Chondrocyte (in vitro differentiated cells): ENCODE measurements at places on chromosomes 6 and 20. TPM values are rescaled to one million over a fixed set of nuclear protein-coding genes. Genes with fewer than 3 reads are reported as not detected.

DNA sequence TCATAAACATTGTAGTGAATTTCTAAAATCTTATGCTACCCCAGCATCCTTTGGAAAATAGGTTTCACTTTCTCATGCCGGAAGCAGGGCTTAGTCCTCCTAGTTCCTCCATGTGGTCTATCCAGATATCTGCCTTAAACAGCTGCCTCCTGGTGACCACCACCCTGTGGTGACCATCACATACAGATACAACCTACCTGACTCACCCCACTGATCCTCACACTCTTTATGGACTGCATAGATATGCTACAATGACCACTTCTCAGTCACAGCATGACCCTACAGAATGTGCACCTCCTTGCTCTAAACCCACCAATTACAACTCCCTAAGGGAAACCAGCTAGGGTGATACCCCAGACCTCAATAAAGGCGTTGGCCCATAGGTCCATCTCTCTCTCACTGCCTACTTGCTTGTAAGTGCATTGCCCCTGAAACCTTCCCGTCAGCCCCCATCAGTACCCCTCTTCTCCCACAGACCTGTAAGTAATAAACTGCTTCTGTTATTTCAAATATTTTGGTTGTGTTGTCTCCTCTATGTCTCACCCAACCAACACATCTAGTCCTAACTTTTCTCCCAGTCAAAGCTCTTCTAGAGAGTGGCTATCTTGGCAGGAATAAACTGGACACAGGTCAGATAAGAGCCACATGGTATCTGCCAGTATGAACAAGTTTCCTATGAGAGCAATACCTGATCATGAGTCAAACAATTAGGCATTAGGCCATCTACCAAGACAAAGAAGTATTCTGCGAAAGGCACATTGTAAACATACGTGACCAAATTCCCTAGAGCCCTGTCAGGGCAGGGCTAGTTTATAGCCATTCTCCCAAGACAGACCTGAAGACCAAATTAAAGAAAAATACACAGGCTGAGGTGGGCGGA is 39.4 kb upstream of the PLEKHG1 start:
- H3K36me3 ChIP-seq = no peaks in the 10 kb centered on the region
- DNase-seq = no peak
- no peak overlapping the region for H3K4me3 ChIP-seq
- H3K4me1 ChIP-seq = no peaks in the 10 kb centered on the region

GRCh38 chr6:30480536-30481156 is 8.7 kb upstream of the HLA-E start:
- H3K4me3 ChIP-seq = no peak overlapping the region
- H3K27me3 ChIP-seq = peaks cover 49% of the 10 kb centered on the region

- no peak for DNase-seq
- H3K36me3 ChIP-seq = peaks cover 33% of the 10 kb centered on the region
- H3K4me3 ChIP-seq = no peak overlapping the region
- no peaks in the 10 kb centered on the region for H3K27me3 ChIP-seq
Measured at GRCh38 chr6:31882344-31882743, 3.5 kb upstream of the SLC44A4 start.

GRCh38 chr20:20690676-20691476 is 21.6 kb downstream of the RALGAPA2 start:
- H3K27me3 ChIP-seq = no peaks in the 10 kb centered on the region
- H3K4me1 ChIP-seq = no peaks in the 10 kb centered on the region
- H3K4me3 ChIP-seq = no peak overlapping the region
- H3K27ac ChIP-seq = no peak overlapping the region

- peaks cover 1% of the 10 kb centered on the region for H3K27me3 ChIP-seq
- H3K36me3 ChIP-seq = no peaks in the 10 kb centered on the region
- peaks cover 7% of the 10 kb centered on the region for H3K4me1 ChIP-seq
- DNase-seq = no peak
- H3K4me3 ChIP-seq = no peak overlapping the region
Measured at GRCh38 chr20:3413393-3413889, 6.0 kb upstream of the DNAAF9 start.

DNA sequence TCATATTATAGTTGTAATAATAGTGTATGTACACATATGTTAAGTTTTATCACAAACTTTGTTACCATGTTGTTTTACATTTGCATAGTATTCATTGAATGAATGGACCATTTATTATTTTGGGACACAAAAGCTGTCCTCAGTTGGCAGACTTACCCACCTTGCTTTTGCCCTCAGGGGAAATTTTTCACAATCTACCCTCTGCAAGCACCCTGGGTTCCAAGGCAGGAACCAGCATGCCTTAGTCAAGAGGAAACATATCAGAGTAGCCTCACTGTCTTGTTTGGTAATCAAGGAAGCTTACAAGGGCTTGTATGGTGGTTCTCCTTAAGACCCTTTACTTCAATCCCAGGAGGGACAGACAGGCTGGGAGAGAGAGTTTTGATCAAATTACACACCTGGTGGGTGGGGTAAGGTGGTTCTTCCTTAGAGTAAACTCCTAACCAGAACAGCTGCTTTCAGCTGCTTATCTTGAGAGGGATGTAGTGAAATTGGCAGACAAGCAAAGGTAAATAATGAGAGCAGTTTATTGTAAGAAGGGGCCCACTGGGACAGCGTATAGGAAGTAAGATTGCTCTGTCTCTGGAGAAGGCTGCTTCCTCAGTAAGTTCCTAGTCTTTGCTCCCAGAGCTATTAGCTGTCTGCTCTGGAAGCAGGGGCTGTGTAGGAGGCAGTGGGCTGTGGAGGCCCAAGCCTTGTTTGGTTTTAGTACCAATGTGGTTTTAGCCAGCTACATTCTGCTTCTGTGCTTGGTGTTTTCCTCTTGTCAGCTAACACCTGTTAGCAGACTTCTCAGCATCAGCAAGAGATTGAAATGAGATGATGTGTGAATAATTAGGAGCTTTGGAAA is 31.1 kb downstream of the BRPF3 start:
- no peak overlapping the region for H3K4me3 ChIP-seq
- H3K27ac ChIP-seq = no peak overlapping the region
- no peaks in the 10 kb centered on the region for H3K27me3 ChIP-seq
- H3K36me3 ChIP-seq = peaks cover 59% of the 10 kb centered on the region
- DNase-seq = no peak
- H3K4me1 ChIP-seq = peaks cover 5% of the 10 kb centered on the region

Gene SLC35D3
- not detected in 3 replicates for total RNA-seq

DNA sequence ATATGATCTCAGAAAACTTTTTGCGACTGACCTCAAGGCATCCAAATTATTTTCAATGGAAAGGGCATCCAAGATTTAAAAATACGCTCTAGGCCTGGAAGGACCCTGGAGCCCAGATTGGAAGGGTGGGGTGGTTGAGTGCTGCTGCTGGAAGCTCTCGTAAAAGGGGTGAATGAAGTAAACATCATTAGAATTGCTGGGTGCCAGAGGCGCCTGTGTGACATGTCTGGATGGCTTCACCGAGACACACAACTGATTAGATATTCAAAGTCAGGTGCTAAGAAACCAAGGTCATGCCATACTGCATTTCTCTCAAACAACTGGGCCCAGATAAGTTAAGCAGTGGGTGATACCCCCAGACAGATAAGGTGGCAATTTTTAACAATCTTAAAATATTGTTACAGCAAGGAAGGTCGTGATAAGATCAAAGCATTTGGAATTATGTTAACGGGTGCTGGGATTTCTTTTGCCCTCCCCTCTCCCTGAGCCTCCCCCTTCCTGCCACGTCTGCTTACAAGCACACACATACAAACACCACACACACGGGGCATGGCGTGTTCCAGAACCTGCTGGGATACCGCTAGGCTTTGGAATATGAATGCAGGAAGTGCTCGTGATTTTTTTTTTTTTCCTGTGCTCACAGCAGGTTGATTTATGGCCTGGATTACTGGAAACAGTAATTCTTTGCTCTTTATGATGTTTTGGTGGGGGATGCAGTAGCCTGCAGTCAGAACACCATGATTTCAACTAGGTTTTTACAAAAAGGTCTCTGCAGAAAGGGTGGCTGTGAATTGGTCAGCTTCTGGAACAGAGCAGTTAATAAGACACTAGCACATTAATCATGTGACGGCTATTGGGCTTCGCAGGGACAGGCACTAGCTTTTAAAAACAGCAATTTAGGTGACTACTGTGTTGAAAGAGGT is 551.2 kb downstream of the QKI start:
- H3K36me3 ChIP-seq = no peaks in the 10 kb centered on the region
- H3K27ac ChIP-seq = no peak overlapping the region
- H3K4me1 ChIP-seq = peaks cover 8% of the 10 kb centered on the region
- no peaks in the 10 kb centered on the region for H3K27me3 ChIP-seq
- no peak for DNase-seq

Gene DLL1
- total RNA-seq = 0.35 to 0.82 TPM (median 0.41 TPM) in 3 replicates

Gene BEND6
- 8.9 to 15.8 TPM (median 10.9 TPM) in 3 replicates for total RNA-seq
